ENCODE measurements at places on chromosomes 2 and 18.

- no peak for DNase-seq
Observed at GRCh38 chr2:231819447-231820042, 33.3 kb downstream of the COPS7B start.

GRCh38 chr18:39870591-39870990 lies 2084.4 kb upstream of the PIK3C3 start:
- DNase-seq: no peak

- no peak for DNase-seq
Observed at GRCh38 chr2:223959688-223960087, 2.4 kb downstream of the MRPL44 start.

- DNase-seq: no peak
Observed at GRCh38 chr18:8380006-8380405, 229.2 kb upstream of the RAB12 start.

DNA sequence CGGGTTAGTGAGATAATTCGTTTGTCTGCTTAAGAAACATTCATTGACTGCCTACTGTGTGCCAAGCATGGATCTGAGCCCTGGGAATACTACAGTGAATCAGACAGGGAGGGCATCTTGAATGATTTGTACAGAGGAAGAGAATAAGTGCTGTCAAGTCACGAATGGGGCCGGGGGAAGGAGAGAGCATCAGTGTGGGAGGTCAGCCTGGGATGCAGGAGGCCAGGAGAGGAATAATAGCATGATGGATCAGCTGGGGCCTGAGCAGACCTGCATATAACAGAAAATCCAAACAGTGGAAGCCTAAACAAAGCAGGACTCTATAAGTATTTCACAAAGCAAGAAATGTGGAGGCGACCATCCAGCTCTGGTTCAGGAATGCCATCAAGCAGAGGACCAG lies 55.4 kb upstream of the PAX8 start:
- DNase-seq: no peak

Data from stimulated activated CD4-positive, alpha-beta T cell treated with anti-CD3 and anti-CD28 coated beads, Interleukin-4, amount 100 ng/mL, for 4 hours (primary cell).